ENCODE measurements at places on chromosomes 12 and 14. TPM values are rescaled to one million over a fixed set of nuclear protein-coding genes. Genes with fewer than 3 reads are reported as not detected.

GRCh38 chr12:114447274-114447716 is 41.4 kb upstream of the TBX5 start:
- H3K4me3 ChIP-seq, result no peak overlapping the region
- peaks cover 64% of the 10 kb centered on the region for H3K4me1 ChIP-seq
- no peak overlapping the region for H3K27ac ChIP-seq

DNA sequence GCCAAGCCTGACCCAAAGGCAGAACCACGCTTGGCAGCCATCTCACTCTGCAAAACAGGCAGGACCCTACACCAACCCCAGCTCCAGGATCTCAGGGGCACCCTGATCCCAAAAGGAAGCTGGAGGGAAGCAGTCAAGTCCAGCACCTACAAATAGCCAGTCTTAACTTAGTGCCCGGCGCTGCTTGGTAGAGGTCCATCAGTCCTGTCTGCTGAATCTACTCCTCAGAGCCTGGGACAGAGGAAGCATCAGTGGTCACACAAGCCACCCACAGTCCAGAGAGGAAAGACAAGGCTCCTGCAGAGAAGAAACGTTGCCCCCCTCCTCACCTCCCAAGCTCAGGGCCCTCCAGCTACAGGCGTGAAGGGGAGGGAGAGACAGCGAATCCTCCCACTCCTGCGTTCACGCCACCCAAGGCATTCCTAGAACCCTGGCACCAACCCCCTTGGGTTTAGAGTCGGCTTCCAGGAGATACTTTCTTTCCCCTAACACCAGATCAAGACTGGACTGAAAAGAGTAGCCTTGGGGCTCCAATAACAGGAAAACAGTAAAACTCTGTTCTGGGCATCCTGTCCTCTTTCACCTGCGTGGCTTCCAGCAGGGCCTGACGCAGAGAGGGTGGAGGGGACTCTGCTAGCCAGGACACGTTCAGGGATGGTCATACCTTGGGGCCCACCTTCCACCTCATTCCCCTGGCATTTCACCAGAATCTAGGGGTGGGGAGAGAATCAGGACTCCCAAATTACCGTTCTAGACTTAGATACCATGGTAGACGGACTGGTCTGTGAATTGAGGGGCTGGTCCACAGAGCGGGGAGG is 1.2 kb downstream of the PXN start:
- H3K27me3 ChIP-seq, result no peaks in the 10 kb centered on the region
- H3K36me3 ChIP-seq, result no peaks in the 10 kb centered on the region
- H3K27ac ChIP-seq, result peak overlapping the region; percentile 95
- peaks cover 21% of the 10 kb centered on the region for H3K4me1 ChIP-seq
- DNase-seq, result no peak

DNA sequence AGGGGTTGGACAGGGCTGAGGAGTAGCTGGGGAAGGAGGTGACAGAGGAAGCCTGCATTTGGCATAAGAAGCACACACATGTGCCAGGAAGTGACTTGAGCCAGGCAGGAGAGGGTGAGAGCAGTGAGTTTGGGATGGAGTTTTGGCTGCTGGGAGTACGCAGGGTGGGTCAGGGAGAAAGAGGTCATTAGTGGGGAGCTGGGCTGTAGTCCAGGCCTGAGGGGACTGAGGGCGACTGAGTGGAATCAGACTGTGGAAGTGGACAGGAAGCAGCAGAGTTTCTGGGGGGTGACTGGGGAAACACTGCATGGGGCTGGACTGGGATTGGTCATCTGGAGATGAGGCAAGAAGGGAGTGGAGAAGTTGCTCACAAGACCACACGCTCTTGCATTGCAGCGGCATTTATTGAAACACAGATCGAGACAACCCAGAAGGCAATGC is 7.6 kb downstream of the KRT85 start:
- peak; percentile 87 for DNase-seq
- H3K27me3 ChIP-seq, result peaks cover 2% of the 10 kb centered on the region
- no peaks in the 10 kb centered on the region for H3K36me3 ChIP-seq
- H3K27ac ChIP-seq, result no peak overlapping the region
- no peak overlapping the region for H3K4me3 ChIP-seq
- no peaks in the 10 kb centered on the region for H3K4me1 ChIP-seq

DNA sequence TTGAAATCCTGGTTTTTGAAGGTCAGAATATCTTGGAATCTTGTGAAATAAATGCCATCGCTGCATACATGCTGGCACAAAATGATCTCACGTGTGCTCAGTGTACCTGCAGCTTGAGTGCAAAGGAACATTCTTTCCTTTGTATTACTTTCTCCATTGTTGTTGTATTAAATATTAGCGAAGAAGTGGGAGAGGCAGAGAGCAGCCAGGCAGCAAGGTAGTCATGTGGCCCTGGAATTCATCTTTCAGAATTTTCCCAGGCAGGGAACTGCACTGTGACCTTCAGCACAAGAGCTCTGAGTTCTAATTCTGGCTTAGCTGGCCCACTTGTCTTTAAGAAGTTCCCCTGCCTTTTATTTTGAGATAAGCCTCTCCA is 145.5 kb downstream of the PRKCH start:
- peak overlapping the region; percentile 95 for H3K27ac ChIP-seq

GRCh38 chr14:101359221-101360053 is 201.9 kb upstream of the DIO3 start:
- no peaks in the 10 kb centered on the region for H3K27me3 ChIP-seq
- H3K4me1 ChIP-seq, result peaks cover 46% of the 10 kb centered on the region
- DNase-seq, result peak; percentile 69
- H3K36me3 ChIP-seq, result no peaks in the 10 kb centered on the region
- peak overlapping the region; percentile 68 for H3K27ac ChIP-seq

The GPR68 gene
- 3.2 TPM for total RNA-seq

DNA sequence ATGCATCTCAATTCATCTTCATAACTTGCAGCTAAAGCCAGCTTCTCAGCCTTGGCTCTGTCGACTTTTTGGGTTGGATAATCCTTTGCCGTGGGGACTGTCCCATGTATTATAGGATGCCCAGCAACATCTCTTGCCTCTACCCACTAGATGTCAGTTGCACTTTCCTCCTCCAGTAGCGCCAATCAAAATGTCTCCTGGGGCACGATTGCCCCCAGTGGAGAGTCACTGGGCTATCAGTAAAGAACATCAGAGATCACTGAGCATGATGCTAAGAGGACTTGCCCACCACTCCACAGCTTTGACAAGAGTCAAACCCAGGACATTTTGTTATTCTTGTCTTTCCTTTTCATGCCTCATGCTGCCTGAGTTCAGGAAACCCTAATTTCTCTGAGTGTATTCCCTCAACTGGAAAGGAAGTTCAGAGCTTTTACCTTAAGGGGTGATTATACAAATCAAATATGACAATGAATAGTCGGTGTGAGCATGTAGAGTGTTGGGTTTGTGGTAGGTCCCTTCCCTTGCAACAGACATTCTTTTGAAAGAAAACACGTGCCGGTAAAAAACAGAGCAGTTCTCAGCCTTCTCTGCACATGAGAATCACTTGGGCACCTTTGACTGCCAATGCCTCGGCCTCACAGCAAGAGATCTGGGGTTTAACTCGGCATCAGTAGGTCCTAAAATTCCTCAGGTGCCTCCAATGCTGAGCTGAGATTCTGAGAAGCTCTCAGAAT is 980.6 kb downstream of the VRK1 start:
- no peak overlapping the region for H3K4me3 ChIP-seq
- no peak for DNase-seq
- H3K36me3 ChIP-seq, result no peaks in the 10 kb centered on the region
- H3K27me3 ChIP-seq, result no peaks in the 10 kb centered on the region

- peak; percentile 26 for DNase-seq
- no peaks in the 10 kb centered on the region for H3K4me1 ChIP-seq
- no peaks in the 10 kb centered on the region for H3K36me3 ChIP-seq
- H3K27me3 ChIP-seq, result peaks cover 72% of the 10 kb centered on the region
Measured at GRCh38 chr14:36514278-36515104, 5.5 kb downstream of the NKX2-1 start.

DNA sequence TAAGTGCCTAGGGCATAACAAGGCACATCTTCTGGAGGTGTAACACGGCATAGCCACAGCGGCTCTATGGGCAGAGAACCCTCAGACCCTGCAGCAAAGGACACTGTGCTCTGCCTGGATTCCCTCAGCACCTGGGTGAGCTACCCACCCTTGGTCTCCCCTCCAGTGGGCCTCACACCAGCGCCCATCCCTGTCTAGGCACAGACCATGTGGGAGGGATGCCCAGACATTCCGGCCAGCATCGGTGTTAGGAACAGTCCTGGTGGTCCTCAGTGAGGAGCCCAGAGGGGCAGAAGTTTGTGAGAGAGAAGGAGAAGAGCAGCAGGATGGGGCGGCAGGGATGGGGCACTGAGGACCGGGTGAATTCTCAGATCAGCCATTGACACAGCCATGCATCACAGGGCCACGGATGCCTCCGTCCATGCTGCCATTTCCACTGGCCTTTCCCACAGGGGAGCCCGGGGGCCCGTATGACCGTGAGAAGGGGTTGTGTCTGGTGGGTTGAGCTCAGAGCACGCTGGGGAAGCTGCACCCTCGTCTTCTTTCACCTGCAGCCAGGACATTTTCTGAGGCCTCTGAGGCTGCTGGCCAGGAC is 282.7 kb upstream of the SFSWAP start:
- no peaks in the 10 kb centered on the region for H3K4me1 ChIP-seq
- H3K27ac ChIP-seq, result no peak overlapping the region
- H3K4me3 ChIP-seq, result no peak overlapping the region

- H3K4me1 ChIP-seq, result peaks cover 29% of the 10 kb centered on the region
- no peak overlapping the region for H3K27ac ChIP-seq
- H3K27me3 ChIP-seq, result no peaks in the 10 kb centered on the region
- H3K4me3 ChIP-seq, result no peak overlapping the region
- no peak for DNase-seq
- no peaks in the 10 kb centered on the region for H3K36me3 ChIP-seq
Measured at GRCh38 chr12:14777271-14777670, 26.0 kb downstream of the WBP11 start.

GRCh38 chr12:121795034-121795968 is 1.8 kb upstream of the RHOF start:
- H3K27ac ChIP-seq, result peak overlapping the region; percentile 26
- peaks cover 34% of the 10 kb centered on the region for H3K4me1 ChIP-seq
- H3K27me3 ChIP-seq, result no peaks in the 10 kb centered on the region
- no peaks in the 10 kb centered on the region for H3K36me3 ChIP-seq

- DNase-seq, result no peak
- no peaks in the 10 kb centered on the region for H3K27me3 ChIP-seq
- no peaks in the 10 kb centered on the region for H3K4me1 ChIP-seq
- H3K4me3 ChIP-seq, result no peak overlapping the region
Measured at GRCh38 chr12:64145226-64145625, 76.9 kb downstream of the KICS2 start.

The RASAL1 gene
- total RNA-seq, result 0.58 TPM

GRCh38 chr12:74945771-74946198 is 263.9 kb downstream of the KCNC2 start:
- H3K4me3 ChIP-seq, result no peak overlapping the region
- peak; percentile 3 for DNase-seq
- no peaks in the 10 kb centered on the region for H3K27me3 ChIP-seq
- H3K4me1 ChIP-seq, result no peaks in the 10 kb centered on the region

GRCh38 chr14:73712071-73712506 is 2.1 kb downstream of the PNMA1 start:
- H3K27me3 ChIP-seq, result no peaks in the 10 kb centered on the region
- peaks cover 12% of the 10 kb centered on the region for H3K36me3 ChIP-seq
- no peak overlapping the region for H3K27ac ChIP-seq
- H3K4me1 ChIP-seq, result no peaks in the 10 kb centered on the region

The AKAP5 gene
- total RNA-seq, result 1.8 TPM

DNA sequence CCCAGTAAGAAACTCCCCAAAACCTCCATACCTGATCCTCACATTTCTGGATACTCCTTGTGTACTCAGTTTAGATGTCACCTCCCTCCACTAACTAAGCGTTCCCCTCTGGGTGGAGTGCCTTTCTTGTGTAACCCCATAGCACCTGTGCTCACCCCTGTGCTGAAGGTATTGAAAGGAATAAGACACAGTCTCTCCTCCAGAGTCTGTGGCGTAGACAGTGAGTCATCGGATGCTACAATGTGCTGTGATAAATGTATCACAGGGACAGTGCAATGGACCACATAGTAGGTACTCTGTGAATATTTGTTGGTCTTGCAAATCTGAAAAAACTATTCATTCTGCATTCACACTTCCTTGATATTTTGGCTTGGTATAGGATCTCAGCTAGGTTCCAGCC is 30.8 kb downstream of the TSPAN9 start:
- H3K4me1 ChIP-seq, result peaks cover 8% of the 10 kb centered on the region
- DNase-seq, result no peak
- H3K27me3 ChIP-seq, result no peaks in the 10 kb centered on the region
- H3K4me3 ChIP-seq, result no peak overlapping the region

- no peaks in the 10 kb centered on the region for H3K4me1 ChIP-seq
- no peak overlapping the region for H3K27ac ChIP-seq
- H3K4me3 ChIP-seq, result no peak overlapping the region
- no peaks in the 10 kb centered on the region for H3K27me3 ChIP-seq
- DNase-seq, result no peak
- H3K36me3 ChIP-seq, result no peaks in the 10 kb centered on the region
Measured at GRCh38 chr12:103819312-103819711, 21.7 kb downstream of the NT5DC3 start.

GRCh38 chr12:132625731-132626430 is 7.3 kb downstream of the P2RX2 start:
- no peak overlapping the region for H3K27ac ChIP-seq
- H3K36me3 ChIP-seq, result peaks cover 27% of the 10 kb centered on the region
- no peak for DNase-seq
- H3K4me3 ChIP-seq, result no peak overlapping the region

The SLC7A8 gene
- total RNA-seq, result 74.0 TPM

GRCh38 chr12:67436230-67436629 is 167.1 kb downstream of the CAND1 start:
- DNase-seq, result no peak
- H3K36me3 ChIP-seq, result no peaks in the 10 kb centered on the region
- no peaks in the 10 kb centered on the region for H3K27me3 ChIP-seq
- no peak overlapping the region for H3K27ac ChIP-seq
- peaks cover 20% of the 10 kb centered on the region for H3K4me1 ChIP-seq
- H3K4me3 ChIP-seq, result no peak overlapping the region

The MANSC4 gene
- not detected for total RNA-seq

DNA sequence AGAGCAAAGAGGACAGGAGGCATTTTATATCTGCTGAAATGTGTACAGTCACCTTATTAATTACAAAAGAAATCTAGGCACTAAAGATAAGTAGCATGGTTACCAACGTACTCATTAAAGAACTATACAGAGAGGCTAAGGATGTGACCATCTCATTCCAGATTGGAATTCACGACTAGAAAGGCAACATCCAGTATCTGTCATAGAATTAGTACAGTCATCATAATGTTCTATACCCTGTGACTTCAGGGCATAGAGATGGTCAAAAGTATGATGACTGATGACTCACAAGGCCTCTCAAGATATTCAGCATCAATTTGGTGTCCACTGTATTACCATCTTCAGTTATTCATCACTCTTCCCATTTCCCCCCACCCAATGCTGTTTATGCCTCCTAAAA is 144.0 kb upstream of the PLEKHG7 start:
- peak overlapping the region; percentile 70 for H3K27ac ChIP-seq
- no peaks in the 10 kb centered on the region for H3K27me3 ChIP-seq
- H3K36me3 ChIP-seq, result no peaks in the 10 kb centered on the region
- peaks cover 3% of the 10 kb centered on the region for H3K4me1 ChIP-seq

The FIGNL2 gene
- total RNA-seq, result 1.9 TPM

GRCh38 chr12:2346416-2346815 is 293.6 kb downstream of the CACNA1C start:
- no peak for DNase-seq
- H3K4me3 ChIP-seq, result no peak overlapping the region
- H3K4me1 ChIP-seq, result peaks cover 15% of the 10 kb centered on the region
- H3K36me3 ChIP-seq, result no peaks in the 10 kb centered on the region

All from lung (tissue), 17 donors.